ENCODE measurements at places on chromosomes 2 and 18.

- no peak for DNase-seq
Observed at GRCh38 chr2:196225213-196225612, 53.8 kb upstream of the STK17B start.

GRCh38 chr2:99691926-99692325, 202.1 kb upstream of the REV1 start:
- no peak for DNase-seq

GRCh38 chr2:16650287-16651249, 15.1 kb downstream of the CYRIA start:
- DNase-seq: no peak

DNA sequence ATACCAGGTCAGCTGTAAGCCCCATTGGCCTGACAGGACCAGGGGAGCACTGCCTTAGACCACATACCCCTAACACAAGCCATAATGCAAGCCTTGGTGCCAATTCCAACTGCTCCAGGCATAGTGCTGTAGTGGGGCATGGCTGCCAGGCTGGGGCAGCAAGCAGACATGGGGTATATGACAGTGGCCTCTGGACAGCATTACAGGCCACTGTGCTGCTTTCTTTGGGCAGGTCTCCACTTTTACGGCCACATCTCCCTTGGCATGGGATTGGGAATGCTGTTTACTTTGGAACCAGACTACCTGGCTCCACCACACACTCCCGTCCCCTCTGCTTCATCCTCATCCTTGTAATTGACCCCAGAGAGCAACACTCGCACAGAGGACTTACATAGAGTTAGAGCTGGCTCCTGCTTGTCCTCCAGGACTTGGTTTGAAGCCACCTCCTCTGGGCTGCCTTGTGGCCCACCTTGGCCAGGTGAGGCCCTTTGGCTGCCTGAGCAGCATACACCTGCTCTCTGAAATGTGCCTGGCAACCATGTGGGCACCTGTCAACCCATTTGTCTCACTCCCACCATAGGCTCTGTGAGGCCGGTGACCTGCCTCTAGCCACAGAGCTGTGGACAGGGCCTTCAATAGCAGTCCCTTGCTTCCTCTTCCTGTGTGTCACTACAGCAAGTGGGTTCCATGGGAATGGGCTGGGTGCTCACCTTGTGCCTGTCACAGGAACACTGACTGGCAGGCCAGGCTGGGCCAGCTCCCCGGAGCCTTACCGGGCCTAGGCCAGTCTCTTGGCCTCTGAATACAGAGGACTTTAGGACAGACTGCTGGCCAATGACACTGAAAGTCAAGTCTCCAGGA, 262.6 kb upstream of the HS6ST1 start:
- DNase-seq: no peak

DNA sequence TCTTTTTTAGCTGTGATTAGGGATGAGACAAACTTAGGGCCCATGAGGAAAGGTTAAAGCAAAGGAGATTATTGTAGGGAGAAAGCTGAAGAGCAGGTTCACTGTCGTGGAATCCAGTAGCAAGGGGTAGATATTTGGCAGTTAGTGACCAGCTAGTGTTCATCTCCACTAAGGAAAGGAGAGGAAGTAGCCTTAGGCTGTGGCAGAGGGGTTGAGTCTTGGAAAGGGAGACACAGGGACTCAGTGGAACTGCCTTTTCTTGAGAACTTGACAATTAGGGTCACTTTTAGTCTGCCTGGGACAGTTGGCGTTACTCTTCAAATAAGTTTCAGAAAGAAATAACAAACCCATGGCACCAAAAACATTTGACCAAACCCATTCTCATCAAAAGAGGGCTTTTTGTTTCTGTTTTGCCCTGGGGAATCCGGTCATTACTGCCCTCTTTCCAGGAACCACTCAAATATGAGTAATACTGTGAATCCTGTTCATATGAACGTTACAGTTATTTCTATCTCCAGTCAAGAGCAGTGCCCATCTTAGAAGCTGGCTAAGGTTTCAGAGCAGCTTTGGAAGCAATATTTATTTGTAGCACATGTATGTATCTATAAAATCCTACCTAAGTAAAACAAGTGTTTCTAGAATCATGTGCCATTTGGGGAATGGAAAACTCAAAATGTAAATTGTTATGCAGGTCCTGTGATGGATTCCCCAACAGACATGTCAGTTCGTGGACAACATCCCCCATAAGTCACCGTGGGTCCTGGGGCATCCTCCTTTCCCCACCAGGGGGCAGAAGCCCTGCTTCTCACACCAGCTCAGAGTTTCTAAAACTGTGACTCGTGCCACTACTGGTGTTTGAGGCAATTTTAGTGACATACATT, 77.3 kb upstream of the PHLPP1 start:
- DNase-seq: peak; percentile 2

DNA sequence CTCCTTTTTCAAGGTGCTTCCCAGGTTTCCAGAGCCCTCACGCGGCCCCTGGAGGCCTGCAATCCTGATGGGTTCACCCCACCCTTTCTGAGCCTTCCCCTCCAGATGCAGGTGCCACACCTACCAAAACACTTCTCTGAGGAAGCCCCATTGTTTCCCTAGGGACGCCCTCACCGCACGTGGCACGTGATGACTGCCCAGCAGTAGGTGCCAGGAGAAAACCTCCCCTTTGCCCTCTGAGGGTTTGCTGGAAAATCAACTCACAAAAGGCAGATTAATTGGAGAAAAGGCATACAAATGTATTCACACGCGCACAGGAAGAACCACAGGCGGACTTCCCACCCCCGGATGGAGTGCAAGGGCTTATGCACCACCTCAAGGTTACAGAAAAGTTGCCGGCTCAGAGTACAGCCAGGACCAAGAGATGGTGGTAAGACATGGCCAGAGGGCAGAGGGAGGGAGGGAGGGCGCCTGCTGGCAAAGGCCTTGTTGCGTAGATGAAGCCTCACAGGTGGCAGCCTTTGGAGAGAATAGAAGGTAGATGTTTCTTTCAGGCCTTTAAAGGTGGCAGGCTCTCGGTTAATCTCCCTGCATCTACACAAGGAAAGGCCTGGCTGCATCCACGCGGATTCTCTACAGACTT, 269.4 kb upstream of the RAB6C start:
- DNase-seq: no peak

GRCh38 chr2:204842661-204843485, 297.6 kb downstream of the PARD3B start:
- DNase-seq: no peak

- no peak for DNase-seq
Observed at GRCh38 chr18:2881088-2881839, 34.5 kb downstream of the EMILIN2 start.

- DNase-seq: no peak
Observed at GRCh38 chr2:58336416-58336815, 95.3 kb upstream of the FANCL start.

DNA sequence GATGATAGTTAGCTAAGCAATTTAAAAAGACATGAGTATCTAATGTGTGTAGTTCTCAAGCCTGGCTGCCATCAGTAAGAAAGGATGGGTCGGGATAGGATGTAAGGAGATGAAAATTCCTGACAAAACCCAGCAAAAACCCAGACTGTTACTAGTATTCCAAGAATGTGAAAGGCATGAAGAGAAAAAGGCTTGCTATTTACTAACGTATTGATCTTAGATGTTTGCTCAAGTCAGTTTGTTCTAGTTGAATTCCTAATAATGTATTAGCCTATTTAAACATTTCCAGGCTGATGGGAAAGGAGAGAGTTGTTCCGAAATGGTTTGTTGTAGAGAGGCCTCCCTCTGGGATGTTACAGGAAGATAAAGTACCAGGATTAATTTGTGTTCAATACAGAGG, 88.2 kb downstream of the ZNF532 start:
- DNase-seq: peak; percentile 22

GRCh38 chr18:59063300-59063906, 76.3 kb upstream of the SEC11C start:
- peak; percentile 57 for DNase-seq

DNA sequence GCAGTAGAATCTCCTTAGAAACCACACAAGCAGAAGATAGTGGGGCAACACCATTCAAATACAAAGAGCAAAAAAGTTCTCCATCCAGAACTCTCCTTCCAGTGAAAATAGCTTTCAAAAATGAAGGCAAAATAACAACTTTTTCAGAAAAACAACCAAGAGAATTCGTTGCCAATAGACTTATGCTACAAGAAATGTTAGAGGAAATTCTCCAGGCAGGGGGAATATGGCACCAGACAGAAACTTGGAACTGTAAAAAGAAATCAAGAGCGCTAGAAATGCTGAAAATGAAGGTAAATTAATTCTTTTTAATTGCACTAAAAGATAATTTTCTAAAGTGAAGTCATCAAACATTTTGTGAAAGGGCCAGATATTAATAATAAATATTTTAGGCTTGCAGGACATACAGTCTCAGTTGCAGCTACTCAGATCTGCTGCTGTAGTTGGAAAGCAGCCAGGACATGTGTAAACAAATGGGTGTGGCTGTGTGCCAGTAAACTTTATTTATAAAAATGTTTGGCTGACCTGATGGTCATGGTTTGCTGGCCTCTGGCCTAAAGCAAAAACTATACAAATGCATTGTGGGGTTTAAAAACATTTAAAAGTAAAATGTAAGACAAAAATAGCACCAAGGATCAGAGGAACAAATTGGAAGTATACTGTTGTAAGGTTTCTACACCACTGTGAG, 73.7 kb upstream of the TGFA start:
- peak; percentile 70 for DNase-seq

GRCh38 chr18:14916851-14917250, 168.9 kb downstream of the ANKRD30B start:
- no peak for DNase-seq

GRCh38 chr18:55185391-55185790, 226.1 kb upstream of the CCDC68 start:
- no peak for DNase-seq

- DNase-seq: no peak
Observed at GRCh38 chr2:10278763-10279471, 23.8 kb upstream of the HPCAL1 start.

DNA sequence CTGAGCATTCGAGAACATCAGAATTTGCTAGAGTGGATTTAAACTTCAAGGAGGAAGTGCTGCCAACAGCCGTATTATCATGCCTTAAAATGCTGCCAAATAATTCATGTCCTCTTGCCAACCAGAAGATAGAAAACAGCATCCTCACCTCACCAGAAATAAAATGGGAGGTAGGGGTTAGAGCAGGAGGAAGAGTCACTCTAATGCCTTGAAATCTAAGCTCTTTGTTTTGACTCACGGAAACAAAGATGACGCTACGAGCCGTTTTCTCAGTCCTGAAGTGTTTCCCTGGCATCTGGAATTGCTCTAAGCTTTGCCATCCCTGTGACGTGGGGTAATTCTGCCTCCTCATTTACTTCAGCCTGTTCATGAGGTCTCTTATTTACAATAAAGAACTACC, 97.1 kb downstream of the PRPF40A start:
- no peak for DNase-seq

GRCh38 chr2:232436381-232437194, 19.4 kb upstream of the ALPI start:
- DNase-seq: no peak

DNA sequence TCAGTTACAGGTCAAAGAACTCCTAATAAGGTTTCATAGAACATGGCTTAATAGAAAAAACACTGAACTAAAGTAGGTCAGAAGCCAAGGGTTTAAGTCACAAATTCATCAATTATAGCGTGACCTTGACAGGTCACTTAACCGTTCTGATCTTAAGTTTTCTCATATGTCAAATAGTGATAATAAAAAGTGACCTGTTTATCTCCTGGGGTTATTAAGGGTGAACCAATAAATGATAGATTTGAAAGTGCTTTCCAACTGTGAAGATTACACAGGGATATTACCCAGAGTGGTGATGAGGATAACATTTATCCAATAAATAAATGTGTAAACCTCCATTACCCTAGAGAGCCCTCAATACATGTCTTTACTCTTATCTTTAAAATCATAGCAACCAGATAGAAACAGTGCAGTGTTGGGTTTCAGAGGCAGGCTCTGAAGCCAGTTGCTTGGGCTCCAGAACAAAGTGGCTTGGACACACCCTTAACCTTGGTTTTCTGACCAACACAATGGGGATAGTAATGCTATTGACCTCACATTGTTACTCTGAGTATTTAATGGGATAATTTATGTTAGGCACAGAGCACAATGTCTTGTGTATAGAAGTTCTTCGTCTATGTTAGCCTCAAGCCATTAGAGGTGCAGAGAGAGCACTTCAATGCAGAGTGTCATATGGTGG, 48.6 kb downstream of the KLHL14 start:
- DNase-seq: no peak

GRCh38 chr2:33304032-33304864, 172.2 kb upstream of the RASGRP3 start:
- no peak for DNase-seq

- no peak for DNase-seq
Observed at GRCh38 chr2:237195396-237196120, 109.9 kb downstream of the COPS8 start.

GRCh38 chr2:230976671-230977171, 19.2 kb upstream of the SPATA3 start:
- no peak for DNase-seq

- no peak for DNase-seq
Observed at GRCh38 chr2:45244928-45245327, 235.7 kb upstream of the SIX2 start.

DNA sequence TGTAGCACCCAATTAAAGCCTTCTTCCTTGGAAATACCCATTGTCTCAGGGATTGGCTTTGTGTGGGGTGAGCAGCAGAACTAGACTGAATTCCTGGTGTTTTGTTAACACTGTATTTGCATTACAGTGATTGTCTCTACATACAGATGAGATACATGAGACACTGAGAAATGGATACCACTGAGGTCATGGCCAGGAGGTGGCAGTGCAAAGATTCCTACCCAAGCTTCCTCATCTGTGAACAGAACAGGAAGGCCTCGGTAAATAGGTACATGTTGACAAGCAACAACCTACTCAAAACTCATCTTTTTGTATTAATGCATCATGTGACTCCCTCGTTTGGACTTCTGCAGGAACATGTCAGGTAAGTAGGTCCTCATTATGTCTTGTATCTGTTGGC, 445.8 kb upstream of the RGPD4 start:
- no peak for DNase-seq

GRCh38 chr2:177078416-177078815, 134.2 kb upstream of the HNRNPA3 start:
- peak; percentile 56 for DNase-seq

- peak; percentile 51 for DNase-seq
Observed at GRCh38 chr2:164314148-164314547, 307.1 kb downstream of the GRB14 start.

GRCh38 chr2:11200651-11201050, 45.4 kb downstream of the SLC66A3 start:
- no peak for DNase-seq

GRCh38 chr2:71004857-71005256, 10.2 kb upstream of the TEX261 start:
- no peak for DNase-seq
